HS-27A (cell line): ENCODE measurements at places on chromosomes 1 and 21.

- DNase-seq, result no peak
These were observed 156.0 kb upstream of the RAB4A start for GRCh38 chr1:229114850-229115365.

- no peak for DNase-seq
These were observed 36.8 kb downstream of the CASZ1 start for GRCh38 chr1:10759413-10760200.

- DNase-seq, result no peak
These were observed 80.9 kb upstream of the DPYD start for GRCh38 chr1:98001764-98002163.

DNA sequence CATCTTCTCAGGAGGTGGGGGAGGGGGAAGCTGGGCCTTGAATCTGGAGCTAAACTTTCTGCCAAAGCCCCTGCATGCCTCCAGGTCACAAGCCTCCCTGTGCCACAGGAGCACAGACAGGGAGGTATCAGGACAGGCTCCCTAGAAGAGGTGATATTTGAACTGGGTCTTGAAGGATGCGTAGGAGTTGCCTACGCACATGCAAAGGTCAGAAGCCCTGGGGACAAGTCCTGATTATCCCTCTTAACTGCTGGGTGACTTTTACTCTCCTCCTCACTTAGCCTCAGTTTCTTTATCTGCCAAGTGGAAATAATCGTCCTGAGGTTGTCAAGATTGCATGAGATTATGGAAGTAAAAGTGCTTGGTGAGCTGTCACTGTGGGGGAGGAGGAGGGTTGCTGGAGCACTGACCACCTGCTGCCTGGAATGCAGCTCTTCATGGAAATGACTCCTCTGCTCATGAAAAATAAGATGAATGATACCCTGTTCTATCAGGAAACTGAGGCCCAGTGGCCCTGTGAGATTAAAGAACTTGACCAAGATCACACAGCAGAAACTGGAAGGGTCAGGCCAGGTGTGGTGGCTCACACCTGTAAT lies 50.6 kb upstream of the LAPTM5 start:
- no peak for DNase-seq

DNA sequence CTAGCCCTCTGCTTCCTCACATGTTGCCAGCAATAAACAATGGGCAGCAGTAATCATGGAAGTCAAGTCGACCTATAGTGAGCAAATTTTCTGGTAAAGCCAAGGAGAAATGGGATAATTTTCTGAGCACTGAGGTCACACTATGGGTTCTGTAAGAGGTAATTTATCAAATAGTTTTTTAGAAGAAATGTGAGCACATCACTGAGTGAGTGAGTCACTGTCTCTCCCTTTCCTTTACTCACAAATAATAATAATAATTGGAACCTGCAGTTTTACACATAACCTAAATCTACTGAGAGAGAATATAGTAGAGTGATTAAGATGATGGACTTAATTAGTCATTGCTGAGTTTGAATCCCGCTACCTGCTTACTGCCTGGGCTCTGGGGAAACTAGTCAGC lies 23.6 kb downstream of the SLC35F3 start:
- no peak for DNase-seq

GRCh38 chr1:235582130-235582529 lies 67.5 kb downstream of the GNG4 start:
- DNase-seq, result no peak

- no peak for DNase-seq
These were observed 37.1 kb downstream of the OSBPL9 start for GRCh38 chr1:51654000-51654399.

DNA sequence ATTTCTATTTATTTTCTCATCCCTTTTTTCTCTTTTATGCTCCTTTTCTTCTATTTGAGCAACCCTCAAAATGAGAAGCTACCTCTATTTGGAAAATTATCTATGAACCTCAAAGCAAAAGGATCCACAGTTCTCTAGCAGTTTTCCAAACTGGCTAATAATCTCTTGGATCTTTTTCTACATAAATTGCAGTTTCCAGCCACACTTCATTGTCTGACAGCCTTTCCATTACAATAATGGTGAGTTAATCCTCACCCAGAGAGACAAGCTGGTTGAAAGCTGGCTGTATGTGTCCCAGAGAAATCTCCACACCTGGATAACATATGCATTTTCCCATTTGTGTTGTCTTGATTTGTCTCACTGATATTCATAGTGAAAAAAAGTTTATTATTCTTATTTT lies 16.5 kb upstream of the HSD17B7 start:
- no peak for DNase-seq

DNA sequence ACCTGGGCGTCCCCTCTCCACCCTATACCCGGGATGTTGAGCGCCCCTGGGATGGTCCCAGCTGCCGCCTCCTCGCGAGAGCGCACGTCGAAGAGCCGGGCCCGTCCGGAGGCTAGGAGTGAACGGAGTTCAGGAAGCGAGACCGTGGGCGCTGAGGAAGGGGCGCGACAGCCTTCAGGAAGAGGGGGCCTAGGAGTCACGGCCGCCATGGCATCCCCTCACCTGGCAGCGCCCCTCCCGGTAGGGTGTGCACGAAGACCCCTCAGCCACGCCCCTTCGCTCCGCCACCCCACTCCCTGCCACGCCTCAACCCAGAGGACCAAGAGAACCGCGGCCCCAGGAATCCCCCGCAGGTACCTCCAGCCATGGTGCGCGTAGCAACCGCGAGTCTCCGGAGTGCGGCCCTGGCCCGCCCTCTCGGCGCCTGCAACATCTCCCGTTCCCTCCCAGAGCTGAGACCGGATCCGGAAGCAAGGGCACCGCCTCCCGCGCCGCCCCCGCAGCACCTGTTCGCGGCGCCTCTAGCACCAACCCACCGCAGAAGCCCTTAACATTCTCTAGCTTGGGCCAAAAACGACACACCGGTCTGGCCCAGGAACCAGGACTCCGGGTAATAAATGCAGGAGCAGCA lies at the start of gene TSTD1:
Gene TSTD1 (minus strand): TSS at position 442 of the 631 bp plus-strand sequence. CDS start 75 bp downstream, at position 367.
- no peak for DNase-seq

GRCh38 chr1:118217141-118217838 lies 32.3 kb upstream of the SPAG17 start:
- DNase-seq, result no peak
